ENCODE measurements at places on chromosomes 16 and 17. TPM values are rescaled to one million over a fixed set of nuclear protein-coding genes. Genes with fewer than 3 reads are reported as not detected.

DNA sequence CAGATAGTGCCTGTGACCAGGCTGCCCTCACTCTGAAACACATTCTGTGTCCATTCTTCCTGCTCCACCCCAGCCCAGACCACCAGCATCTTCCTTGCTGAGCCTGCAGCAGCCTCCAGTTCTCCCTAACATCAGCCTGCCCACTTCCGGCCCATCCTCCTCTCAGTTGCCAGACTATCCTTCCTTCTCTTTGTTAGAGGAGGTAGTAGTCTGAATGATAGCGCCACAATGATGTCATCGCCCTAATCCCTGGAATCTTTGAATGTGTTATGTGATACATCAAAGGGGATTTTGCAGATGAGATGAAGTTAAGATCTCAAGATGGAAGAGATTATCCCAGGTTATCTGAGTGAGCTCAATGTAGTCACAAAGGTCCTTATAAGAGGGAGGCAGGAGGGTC, 3.2 kb upstream of the ZDHHC1 start:
- DNase-seq: no peak

GRCh38 chr16:50354629-50355456, 13.9 kb downstream of the BRD7 start:
- no peaks in the 10 kb centered on the region for H3K4me1 ChIP-seq
- no peaks in the 10 kb centered on the region for H3K27me3 ChIP-seq
- DNase-seq: no peak
- H3K36me3 ChIP-seq: peaks cover 57% of the 10 kb centered on the region
- H3K27ac ChIP-seq: no peak overlapping the region

DNA sequence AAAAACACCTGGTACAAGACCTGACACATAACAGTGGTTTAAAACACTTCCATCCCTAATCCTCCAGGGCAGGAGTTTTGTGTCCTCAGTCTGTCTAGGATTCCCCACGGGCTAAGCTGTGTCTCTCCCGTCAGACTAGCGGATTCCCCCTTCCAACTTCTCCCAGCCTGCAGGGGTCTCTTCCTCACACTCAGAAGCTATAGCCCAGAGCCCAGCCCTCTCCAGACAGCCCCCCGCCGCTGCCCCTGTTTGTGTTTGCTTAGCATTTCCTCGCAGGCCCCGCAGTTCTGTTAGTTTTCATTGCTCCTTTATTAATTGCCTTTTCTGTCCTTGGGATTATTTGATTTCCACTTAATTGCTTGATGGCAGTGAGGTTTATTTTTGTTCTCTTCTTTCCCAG, 91.2 kb downstream of the TMEM132E start:
- DNase-seq: no peak
- H3K4me1 ChIP-seq: no peaks in the 10 kb centered on the region
- H3K27ac ChIP-seq: no peak overlapping the region
- no peaks in the 10 kb centered on the region for H3K27me3 ChIP-seq

GRCh38 chr17:40463122-40463550, 19.9 kb downstream of the IGFBP4 start:
- H3K27me3 ChIP-seq: no peaks in the 10 kb centered on the region
- H3K4me3 ChIP-seq: no peak overlapping the region
- peaks cover 5% of the 10 kb centered on the region for H3K4me1 ChIP-seq
- peak overlapping the region; percentile 11 for H3K27ac ChIP-seq
- no peaks in the 10 kb centered on the region for H3K36me3 ChIP-seq

DNA sequence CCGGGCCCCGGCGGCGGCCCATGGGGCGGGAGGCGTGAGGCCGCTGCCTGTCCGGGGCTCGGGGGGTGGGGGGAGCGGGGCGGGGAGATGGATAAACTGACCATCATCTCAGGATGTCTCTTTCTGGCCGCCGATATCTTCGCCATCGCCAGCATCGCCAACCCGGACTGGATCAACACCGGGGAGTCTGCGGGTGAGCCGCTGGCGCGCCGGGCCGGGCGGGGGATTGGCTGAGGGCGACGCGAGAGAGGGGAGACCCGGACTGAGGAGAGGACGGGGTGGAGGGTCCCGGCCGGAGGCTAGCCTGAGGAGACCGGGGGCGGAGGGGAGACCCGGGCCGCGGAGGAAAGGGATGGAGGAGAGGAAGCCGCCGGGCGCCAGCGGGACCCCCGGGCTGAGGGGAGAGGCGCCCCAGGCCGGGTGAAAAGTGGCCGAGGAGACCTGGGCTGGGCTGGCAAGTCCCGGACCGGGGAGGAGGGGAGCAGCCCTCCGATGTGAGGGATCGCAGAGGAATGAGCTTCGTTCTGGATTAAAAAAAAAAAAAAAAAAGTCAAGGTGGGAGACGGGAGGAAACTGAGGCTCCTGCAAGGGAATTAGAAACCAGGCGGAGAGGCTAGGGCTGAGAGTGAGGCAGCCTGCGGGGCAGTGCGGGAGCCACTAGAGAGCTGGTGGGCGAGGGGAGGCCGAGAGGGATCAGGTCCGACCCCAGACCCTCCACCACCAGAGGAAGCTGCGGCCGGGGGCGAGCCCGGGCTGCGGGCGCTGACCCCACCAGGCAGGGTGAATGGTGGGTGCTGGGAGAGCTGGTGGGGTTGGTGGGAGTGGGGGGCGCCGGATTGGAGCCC, 526 bp downstream of the MOSMO start:
- H3K27ac ChIP-seq: no peak overlapping the region
- H3K4me1 ChIP-seq: peaks cover 45% of the 10 kb centered on the region
- DNase-seq: peak; percentile 86
- H3K36me3 ChIP-seq: no peaks in the 10 kb centered on the region
- no peaks in the 10 kb centered on the region for H3K27me3 ChIP-seq

DNA sequence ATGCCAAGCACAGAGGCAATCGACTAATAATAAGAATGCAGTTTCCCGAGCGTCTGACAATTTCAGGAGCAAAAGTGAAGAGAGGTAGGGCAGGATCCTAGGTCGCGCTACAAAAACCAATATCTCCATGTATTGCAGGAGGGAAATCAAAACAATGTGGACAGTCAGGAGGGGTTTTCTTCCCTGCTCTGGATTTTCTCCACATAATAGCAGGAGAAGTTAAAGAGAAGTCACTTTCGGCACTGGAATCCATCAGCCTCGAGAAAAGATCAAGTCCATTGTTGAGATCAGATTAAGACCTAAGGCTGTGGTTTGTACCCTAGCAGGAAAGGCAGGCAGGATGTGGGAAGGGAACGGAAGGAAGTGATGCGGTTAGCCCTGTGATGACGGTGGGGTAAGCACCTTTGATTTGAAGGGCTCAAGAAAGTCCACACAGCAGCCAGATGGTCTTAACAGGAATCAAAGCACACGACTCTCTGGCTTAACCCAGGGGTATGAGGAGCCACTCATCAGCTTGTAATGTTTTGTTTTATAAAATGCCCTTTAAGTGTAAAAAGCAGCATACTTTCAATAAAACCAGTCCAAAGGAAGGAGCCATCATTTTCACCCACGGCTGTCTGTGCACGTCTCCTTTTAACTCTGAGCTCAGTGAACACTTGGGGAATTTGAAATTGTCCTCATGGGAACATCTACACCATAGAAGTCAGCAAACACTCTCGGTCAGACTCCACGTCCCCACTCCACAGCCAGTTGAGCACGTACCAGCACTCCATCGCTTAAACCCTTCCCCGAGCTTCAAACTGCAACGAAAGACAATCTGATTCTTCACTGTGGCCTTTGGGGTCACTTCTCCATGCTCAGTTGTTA, 15.8 kb upstream of the AKTIP start:
- no peaks in the 10 kb centered on the region for H3K36me3 ChIP-seq
- DNase-seq: peak; percentile 92
- H3K27me3 ChIP-seq: no peaks in the 10 kb centered on the region

DNA sequence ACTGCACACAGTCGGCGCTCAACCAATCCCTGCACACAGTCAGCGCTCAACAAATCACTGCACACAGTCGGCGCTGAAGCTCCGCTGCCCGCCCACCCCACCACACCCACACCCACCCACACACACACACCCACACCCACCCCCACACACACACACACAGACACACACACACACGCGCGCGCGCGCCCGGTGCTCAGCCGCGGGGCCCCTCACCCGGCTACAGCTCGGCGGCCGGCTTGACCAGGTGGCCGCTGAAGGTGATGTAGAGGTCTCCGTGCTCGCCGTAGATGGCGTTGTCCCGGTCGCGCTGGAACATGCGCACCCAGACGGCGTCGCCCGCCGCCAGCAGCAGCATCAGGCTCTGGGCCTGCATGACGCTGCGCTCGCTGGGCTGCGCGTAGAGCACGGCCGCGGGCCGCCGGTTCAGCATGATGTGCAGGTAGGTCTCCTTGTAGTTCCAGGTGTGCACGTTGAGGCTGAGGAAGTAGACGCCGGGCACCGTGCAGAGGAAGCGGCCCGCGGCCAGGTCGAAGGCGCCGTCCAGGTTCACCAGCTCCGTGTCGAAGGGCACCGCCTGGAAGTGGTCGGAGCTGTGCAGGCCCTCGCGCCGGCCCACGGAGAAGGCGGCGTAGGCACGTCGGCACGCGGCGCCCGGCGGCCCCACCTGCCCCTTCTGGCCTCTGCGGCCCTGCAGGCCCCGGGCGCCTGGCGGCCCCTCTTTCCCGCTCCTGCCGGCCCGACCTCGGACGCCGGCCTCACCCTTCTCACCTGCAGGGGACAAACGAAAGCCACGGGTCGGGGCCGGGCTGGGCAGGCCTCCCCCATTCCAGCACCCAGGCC, 2.5 kb downstream of the C1QTNF8 start:
- H3K27ac ChIP-seq: no peak overlapping the region
- peaks cover 26% of the 10 kb centered on the region for H3K27me3 ChIP-seq
- no peak for DNase-seq
- H3K4me1 ChIP-seq: peaks cover 16% of the 10 kb centered on the region
- no peaks in the 10 kb centered on the region for H3K36me3 ChIP-seq
- no peak overlapping the region for H3K4me3 ChIP-seq

DNA sequence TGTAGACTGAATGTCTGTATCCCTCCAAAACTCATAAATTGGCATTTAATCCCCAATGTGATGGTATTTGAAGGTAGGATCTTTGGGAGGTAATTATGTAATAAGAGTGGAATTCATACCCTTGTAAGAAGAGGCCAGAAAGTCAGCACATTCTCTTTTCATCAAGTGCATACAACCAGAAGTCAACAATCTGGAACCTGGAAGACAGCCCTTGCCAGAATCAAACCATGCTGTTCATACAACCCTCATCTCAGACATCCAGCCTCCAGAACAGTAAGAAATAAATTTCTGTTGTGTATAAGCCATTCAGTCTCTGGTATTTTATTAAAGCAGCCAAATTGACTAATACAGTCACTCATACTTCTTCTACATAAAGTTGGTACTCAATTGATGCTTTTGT, 481.0 kb upstream of the SOX9 start:
- no peaks in the 10 kb centered on the region for H3K27me3 ChIP-seq
- H3K4me1 ChIP-seq: no peaks in the 10 kb centered on the region
- no peak overlapping the region for H3K4me3 ChIP-seq
- H3K27ac ChIP-seq: no peak overlapping the region
- no peaks in the 10 kb centered on the region for H3K36me3 ChIP-seq

DNA sequence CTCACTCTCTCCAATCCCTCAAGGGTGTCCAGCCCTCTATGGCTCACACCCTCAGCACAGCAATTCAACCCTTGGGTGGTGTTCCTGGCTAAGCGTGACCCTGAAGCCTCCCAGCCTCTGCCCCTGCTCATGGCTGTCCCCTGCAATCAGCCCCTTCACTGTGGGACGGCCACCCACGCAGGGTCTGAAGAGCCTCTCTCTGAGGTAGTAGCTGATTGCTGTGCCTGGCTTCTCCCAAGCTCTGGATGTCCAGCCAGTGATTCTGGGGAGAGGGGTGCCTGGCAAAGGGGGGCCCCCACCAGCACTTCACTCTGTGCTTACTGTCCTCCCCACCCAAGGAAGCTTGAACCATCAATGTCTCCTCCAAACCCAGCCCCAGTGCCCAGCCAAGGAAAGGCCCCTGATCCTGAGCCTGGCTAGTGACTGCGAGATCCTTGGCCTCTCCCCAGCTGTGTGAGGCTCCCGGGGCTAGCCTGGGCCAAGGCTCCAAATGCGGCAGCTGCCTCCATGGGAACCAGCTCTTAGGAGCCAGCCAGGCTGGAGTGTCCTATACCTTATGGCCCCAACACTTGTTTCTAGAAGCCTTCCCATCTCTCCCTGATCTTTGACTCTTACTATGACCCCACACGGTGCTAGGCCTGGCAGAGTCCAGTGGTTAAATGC, 9.9 kb downstream of the MTSS2 start:
- peaks cover 30% of the 10 kb centered on the region for H3K36me3 ChIP-seq
- no peaks in the 10 kb centered on the region for H3K27me3 ChIP-seq
- H3K4me1 ChIP-seq: peaks cover 11% of the 10 kb centered on the region
- H3K4me3 ChIP-seq: no peak overlapping the region
- peak; percentile 50 for DNase-seq
- peak overlapping the region; percentile 26 for H3K27ac ChIP-seq

GRCh38 chr17:75980188-75981018, 1.4 kb downstream of the TEN1 start:
- H3K27ac ChIP-seq: peak overlapping the region; percentile 99
- DNase-seq: no peak
- peak overlapping the region; percentile 81 for H3K4me3 ChIP-seq
- no peaks in the 10 kb centered on the region for H3K27me3 ChIP-seq
- H3K36me3 ChIP-seq: no peaks in the 10 kb centered on the region

GRCh38 chr17:37815536-37815935, 70.7 kb upstream of the HNF1B start:
- no peaks in the 10 kb centered on the region for H3K36me3 ChIP-seq
- no peak overlapping the region for H3K27ac ChIP-seq
- no peak for DNase-seq

- peak overlapping the region; percentile 93 for H3K4me3 ChIP-seq
- H3K4me1 ChIP-seq: peaks cover 37% of the 10 kb centered on the region
- H3K27ac ChIP-seq: peak overlapping the region; percentile 89
Observed at GRCh38 chr16:71722801-71723536, 1.5 kb downstream of the PHLPP2 start.

DNA sequence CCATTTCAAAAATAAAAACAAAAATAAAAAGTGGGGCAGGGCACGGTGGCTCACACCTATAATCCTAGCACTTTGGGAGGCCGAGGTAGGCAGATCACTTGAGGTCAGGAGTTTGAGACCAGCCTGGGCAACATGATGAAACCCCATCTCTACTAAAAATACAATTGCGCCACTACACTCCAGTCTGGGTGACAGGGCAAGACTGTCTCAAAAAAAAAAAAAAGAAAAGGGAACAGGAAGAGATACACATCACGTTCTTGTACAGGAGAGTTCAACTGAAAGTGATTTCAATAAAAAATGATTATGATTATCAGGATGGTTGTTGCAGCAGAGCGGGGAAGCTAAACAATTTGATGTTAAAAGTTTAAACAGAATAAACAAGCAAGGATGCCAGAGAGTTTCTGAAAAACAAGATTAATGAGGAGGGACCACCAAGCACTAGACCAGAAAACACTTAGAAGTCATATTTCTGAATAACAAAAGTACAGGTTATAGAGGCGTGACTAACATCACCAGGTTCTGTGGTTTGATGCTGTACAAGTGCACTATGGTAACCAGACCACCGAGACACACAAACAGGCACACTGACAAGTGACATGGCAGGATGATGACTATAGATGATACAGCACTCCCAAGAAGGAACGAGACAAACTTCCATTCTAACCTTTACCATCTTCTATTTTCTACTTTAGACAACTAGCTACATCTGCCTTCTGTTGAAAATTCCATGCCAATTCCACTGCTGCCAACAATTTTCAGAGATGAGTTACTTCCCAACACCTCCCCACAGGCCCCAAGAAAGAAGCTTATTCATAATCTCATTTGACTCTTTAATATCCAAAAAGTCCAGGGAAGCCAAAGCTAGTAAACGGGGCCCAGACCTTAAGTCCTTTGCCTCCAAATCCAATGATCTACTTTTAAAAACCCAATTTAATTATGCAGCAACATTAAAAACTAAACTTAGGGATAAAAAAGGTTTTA, 11.8 kb downstream of the DNAJA2 start:
- no peak overlapping the region for H3K4me3 ChIP-seq
- no peaks in the 10 kb centered on the region for H3K27me3 ChIP-seq
- peaks cover 30% of the 10 kb centered on the region for H3K4me1 ChIP-seq
- DNase-seq: no peak

G6PC1 gene
- not detected for total RNA-seq

TM4SF5 gene
- not detected for total RNA-seq

TP53TG3 gene
- not detected for total RNA-seq

PRSS8 gene
- total RNA-seq: not detected

UMOD gene
- total RNA-seq: not detected

Data from spleen (tissue), 13 donors.